CD4-positive, CD25-positive, alpha-beta regulatory T cell (primary cell): ENCODE measurements at places on chromosomes 2 and 18. TPM values are rescaled to one million over a fixed set of nuclear protein-coding genes. Genes with fewer than 3 reads are reported as not detected.

ZC3H6 gene
- total RNA-seq: 18.7 TPM

DNA sequence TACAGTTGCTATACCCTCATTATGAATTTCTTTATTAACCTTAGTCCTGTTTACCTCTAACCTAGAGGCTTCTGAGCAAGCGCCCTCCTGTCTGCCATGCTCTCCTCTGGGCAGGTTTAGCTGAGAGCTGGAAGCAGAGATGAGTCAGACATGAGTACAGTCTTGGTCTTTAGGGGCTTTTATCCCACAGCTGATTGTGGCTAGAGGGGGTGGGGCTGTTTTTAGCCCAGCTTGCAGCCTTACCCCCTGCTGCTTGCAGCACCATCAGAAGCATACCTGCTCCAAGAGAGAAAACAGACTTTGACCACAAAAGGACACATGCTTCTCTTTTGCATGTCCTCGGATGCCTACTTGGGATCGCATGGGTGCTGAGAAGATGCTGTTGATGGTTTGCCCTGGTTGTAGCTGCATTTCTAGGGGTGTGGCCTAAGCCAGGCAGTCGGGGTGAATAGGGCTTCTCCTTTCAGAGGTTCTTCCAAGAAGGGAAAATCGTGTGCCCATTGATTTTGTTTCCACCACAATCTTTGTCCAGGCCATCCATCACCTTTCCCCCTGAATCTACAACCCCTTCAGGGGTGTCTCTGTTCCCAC, 115.0 kb upstream of the LGALSL start:
- DNase-seq: no peak

DNA sequence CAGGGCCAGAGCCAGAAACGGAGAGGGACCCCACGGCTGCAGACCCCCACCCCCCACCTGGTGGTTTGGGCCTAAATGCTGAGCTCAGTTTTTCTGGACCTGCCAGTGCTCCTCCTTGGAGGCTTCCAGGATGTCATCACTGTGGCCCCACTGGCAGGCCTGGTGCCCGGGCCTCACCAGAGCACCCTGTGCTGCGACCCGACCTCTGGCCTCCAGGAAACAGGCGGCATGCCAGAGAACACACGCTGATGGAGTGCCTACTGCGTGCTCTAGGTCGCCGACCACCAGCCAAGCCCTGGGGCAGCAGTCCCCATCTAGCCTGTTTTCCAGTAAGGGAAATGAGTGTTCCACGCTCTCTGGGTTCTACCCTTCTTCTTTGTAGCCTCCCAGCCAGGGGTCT, 33.8 kb downstream of the HS6ST1 start:
- no peak for DNase-seq

HNRNPLL gene
- 124 TPM for total RNA-seq

DNA sequence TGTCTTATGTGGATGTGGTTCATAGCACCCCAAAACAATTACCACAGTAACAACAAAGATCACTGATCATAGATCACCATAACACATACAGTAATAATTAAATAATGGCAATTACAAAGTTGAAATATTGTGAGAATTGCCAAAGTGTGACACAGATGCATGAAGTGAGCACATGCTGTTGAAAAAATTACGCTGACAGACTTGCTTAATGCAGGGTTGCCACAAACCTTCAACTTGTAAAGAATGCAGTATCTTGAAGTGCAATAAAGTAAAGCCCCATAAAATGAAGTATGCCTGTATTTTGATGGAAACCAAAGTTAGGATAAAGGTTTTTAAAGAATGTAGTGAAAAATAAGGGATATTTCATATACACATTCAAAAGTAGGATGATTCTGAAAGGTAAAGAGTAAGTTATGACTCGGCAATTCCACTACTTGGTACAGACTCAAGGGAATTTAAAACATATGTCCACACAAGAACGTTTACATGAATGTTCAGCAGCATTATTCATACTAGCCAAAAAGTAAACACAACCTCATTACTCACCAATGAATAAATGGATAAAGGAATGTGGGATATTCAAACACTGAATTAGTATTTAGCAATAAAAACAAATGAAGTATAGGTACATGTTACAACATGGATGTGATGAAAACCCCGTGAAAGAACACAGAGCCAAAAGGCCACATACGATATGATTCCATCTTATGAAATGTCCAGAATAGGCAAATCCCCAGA, 61.6 kb downstream of the SCN9A start:
- no peak for DNase-seq

DNA sequence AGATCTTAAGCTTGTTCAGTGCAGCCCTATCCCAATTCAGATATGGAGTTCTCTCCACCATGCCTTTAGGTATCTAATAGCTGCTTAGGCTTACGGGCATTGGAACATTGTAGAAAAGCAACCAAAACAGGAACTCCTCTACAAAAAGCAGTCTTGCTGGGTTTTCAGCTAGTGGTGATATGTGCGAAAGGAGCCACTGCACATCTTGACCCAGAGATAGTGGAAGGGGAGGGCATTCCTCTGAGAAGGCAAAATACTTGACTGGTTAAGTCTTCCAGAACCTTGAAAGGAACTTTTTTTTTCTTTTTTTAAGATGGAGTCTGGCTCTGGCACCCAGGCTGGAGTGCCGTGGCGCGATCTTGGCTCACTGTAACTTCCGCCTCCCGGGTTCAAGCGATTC, 2.6 kb upstream of the TNFAIP6 start:
- no peak for DNase-seq

- peak; percentile 17 for DNase-seq
Observed at GRCh38 chr2:224442071-224442967, 40.4 kb upstream of the FAM124B start.

ACOXL gene
- not detected for total RNA-seq
